SK-N-DZ (cell line): ENCODE measurements at places on chromosomes 11 and 22.
A peak's percentile ranks its signal among the peaks of the same experiment; 100 is the strongest.

DNA sequence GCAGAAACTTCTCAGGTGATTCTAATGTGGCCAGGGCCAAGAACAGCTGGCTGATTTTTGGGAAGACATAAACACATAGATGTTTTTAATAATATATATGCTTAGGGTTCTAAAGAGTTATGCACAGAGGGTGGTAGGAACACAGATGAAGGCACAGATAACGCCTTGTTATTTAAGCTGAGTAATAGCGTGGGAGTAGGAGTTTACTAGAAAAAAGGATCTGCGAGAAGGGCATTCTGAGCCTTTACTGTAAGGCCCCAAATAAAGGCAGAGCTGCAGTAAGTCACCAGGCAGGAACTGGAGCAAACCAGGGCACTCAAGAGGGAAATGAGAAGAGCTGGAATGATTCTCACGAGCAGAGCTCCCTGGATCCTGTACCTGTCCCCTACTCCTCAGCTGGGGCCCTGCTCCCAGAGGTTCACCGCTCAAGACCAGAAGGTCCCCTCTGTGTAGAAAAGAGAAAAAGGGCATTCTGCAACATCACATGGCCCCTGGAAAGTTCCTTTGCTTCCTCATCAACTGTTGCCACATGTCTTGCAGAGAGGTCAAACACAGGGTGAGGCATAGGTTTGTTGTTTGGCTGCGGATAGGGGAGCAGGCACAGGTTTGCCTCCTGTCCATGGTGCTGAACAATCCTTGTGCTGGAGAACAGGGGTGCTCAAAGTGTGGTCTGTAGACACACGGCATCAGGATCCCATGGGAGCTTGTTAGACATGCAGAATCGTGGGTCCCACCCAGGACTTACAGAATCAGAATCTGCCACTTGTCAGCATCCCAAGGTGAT is 125.7 kb downstream of the TENM4 start:
- no peak for DNase-seq

DNA sequence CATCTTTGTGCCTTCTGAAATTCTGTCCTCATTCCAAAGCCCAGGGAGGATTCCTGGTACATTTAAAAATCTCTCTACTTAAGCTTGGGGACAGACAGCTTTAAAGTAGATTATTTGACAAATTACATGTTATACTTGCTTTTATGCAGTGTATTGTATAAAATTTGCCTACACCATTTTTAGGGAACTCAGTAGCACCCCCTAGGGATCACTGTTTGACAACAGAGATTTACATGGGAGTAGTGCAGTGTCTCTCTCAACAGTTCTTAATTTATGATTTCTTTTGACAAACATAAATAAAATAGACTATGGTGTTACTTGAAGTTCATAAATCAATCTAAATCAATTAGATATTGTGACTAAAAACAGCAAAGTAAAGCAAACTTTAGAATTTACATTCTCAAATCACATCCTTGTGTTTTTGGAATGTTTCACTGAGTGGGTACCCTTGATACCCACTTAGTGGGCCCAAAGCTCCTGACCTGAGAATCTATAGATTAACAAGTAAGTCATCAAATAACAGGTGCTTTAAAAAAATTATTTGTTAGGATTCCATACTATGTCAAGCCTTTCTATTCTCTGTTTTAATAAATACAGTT is 428.8 kb downstream of the DYNC2H1 start:
- peak; percentile 9 for DNase-seq

GRCh38 chr11:34493468-34493867 is 20.1 kb downstream of the ELF5 start:
- DNase-seq: no peak

GRCh38 chr11:117544130-117544800 is 216.6 kb downstream of the CEP164 start:
- DNase-seq: no peak

DNA sequence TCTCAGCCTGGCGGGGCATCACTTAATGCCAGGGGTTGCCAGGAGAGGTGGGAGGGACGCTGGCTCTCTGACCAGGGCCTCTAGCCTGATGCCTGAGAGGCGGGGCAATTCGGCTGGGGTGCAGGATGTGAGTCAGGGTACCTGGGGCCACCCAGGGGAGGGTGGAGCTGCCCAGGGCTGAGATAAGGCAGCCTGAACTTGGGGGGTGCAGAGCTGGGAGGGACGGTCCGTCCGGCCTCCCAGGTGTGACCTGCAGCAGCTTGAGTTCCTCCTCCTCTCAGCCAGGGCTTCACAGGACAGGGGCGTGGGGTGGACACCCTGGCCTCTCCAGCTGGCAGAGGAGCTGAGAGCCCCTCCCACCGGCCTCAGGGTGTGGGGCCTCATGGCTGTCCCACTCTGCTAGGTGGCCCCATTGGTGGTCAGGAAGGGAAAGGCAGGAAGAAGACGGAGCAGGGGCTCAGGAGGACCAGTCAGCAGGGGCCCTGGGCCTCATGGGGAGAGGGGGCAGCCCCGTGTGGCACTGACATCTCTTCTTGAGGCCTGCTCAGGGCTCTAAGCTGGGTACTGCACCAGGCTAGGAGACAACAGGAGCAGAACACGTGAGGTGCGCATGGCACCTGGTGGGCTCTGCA is 942 bp upstream of the RPS6KA4 start:
- DNase-seq: no peak

DNA sequence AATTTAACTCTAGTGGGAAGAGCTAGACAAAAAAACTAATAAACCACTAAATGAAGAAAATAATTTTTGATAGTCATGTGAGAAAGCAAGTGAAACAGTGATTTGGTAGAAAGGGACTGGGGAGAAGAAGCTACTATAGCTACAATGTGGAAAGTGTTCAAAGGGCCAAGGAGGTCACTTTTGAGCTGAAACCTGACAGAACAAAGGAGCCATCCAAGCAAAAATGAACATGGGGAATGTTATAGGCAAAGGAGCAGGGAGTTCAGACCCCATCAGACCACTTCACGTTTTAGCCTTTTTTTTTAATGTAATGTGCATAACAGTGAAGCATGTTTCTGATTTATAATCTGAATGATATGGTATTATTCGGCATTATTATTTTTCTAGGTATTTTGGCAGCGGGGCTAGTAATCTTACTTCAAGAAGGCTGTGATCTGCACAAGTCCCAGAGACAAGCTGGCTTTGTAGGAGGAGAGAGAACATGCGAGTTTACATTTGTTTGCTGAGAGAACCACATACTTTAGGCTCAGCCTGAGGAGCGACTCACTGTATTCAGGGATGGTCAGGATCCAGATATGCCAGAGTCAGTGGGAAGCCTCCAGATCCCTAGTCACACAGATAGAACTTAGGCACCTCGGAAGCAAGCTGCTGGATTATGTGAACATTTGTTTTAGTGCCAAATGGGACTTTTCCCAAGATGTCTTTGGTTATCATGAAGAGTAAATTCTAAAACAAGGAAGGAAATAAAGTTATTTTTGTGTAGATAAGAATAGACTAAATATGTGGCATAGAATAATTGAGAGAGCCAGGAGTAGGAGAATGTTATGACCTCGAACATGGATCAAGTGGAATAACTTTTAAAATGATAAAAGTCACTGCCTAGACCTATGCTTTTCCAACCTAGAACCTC is 118.6 kb downstream of the TRIM44 start:
- no peak for DNase-seq
